Astrocyte of the spinal cord (primary cell): ENCODE measurements at places on chromosomes 3 and 15.
A peak's percentile ranks its signal among the peaks of the same experiment; 100 is the strongest.

- no peak for DNase-seq
Measured at GRCh38 chr3:18474202-18474601, 49.1 kb upstream of the SATB1 start.

DNA sequence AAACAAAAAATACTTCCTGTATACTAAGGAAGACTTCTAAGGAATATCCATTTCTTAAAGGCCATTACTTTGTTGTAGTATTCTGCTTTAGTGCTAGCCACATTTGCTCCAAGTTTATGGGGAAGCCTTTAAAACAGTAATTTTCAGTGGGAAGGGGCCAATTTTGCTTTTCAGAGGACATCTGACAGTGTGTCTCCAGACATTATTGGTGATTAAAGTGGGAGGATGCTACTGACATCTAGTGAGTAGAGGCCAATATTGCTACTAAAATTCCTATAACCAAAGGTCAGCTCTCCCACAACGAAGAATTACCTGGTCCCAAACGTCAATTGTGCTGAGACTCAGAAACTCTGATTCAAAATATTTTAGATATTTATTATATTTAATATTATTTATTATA lies 24.8 kb downstream of the SLC28A2 start:
- DNase-seq = peak; percentile 6

DNA sequence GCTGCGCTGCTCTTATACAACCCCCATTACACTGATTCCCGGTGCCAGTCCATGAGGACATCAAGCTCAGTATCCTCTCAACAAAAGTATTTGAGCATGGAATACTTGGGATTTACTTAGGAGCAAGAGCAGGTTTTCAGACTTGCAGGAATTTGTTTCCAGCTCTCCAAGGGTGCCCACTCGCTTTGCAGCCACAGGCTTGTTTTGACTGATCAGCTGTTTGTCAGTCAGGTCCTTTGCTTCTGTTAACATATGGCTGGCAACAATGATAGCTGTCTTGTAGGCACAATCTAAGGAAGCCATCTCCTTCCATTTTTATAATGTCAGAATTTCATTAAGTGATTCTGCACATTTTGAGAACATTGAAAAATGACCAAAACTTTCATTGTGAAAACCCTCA lies 38.2 kb upstream of the MCF2L2 start:
- DNase-seq = no peak

GRCh38 chr3:88137836-88138235 lies 11.9 kb upstream of the C3orf38 start:
- DNase-seq = peak; percentile 28

DNA sequence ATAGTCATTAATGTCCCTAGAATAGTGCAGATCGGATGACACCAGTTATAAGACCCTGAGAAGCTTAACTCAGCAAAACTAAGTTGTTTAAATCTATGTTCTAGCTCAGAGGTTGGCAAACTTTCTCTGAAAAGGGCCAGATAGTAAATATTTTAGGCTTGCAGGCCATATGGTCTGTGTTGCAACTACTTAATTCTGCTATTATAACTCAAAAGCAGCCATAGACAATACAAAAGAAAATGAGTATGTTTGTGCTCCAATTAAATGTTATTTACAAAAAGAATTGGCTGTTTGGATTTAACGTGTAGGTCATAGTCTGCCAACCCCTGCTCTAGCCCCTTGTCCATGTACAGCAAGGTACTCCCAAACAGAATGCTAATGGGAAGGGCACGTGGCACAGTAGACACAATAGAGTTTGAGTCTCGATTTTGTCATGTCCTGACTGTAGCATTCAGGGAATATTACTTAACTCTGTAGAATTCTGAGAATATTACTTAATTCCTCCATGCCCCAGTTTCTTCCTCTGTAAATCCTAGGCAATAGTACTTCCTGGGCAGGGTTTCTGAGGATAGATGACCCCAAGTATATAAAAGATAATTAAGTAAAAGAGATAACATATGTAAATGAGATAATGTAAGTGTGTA lies 70.5 kb upstream of the ATP2C1 start:
- no peak for DNase-seq

- DNase-seq = peak; percentile 89
Measured at GRCh38 chr3:25594007-25594502, 70.7 kb downstream of the TOP2B start.

- peak; percentile 17 for DNase-seq
Measured at GRCh38 chr3:38224357-38224756, 41.3 kb upstream of the SLC22A13 start.

DNA sequence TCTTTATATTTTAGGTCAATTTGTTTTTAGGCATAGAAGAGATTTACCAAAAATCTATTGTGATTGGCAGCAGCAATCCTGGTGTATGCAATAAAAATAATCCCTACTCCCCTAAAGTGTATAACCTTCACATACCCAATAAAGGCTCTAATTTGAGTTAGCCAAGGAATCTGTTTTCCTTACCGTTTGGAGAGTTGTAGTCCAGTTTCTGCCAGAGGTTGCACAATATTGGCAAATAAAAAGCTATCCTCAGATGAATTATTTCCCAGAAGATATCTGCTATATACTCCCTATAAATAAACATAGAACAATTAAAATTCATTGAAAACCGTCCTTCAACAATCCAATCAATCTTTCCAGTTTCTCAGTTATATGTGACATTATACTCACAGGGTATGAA lies 31.1 kb downstream of the ACKR4 start:
- DNase-seq = no peak

DNA sequence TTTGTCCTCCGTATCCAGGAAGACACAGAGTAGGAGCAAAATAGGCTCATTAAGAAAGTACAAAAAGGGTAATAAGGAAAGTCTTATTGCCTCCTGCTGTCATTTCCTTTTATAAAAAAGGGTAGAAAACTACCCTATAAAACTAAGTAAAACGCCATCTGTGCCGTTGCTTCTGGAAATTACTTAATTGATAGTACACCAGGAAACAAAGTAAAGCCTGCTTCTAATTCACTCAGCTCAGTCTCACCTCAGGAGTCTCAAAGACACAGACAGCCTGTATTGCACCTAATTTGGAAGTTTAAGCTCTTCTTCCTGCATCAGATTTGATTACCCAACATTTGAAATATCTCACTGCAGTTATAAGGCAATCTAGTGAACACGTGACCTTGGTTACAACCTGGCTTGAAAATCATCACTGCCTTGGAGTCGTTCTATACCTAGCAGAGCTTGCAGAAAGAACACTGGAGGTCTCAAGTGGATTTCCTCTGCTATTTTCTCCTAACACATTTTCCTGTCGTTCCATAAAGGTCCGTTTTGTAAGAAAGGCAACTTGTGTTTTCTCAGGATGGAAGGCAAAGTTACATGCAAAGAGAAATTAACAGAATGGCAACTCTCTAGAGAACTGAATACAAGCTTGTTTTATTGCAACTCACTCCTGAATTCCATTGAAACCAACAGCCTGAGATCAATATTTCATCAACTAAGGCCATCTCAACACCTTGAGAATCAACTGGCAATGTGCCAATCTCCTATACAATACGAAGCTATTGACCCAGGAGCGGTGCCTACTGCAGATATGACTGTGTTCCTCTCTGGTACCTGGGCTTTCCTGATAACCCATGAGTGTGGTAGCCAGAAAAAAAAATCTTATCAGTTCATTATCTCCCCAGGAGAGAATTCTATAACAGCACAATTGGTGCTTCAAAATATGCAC lies 203.3 kb upstream of the LMCD1 start:
- no peak for DNase-seq

DNA sequence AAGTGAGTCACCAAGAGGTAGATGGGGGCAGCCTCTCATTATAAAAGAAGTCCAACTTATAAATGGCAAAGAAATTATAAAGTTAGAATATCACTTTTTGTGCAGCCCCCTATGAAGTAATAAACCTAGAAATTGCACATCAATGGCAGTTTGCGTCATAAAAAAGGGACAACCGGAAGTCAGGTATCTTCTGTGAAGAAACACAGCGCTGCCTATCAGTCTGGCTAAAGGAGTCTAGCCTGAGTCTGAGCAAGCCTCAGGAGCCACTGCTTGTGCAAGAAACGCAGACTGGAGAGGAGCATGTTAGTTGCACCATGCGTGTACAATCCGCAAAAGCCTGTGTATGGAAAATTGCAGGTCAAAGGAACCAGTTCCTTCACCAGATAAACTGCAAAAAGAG lies 178.4 kb downstream of the ARRDC4 start:
- no peak for DNase-seq

DNA sequence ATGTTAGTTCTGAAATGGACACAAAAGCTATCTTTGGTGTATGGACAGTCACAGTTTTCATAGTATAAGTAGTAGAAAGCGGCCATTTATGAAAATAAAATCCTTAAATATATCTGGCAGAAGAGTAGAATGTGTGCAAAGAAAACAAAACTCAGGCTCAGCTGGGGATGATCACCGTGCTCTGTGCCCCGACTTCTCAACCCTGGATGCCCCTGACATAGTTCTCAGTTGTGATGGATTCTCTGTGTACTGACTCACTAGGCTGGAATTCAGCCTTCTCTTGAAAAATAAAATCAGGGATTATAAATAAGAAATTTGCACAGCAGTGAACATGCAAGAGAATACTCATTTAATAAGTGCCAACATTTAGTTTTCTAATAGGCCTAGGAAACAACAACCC lies 925.1 kb upstream of the NR2F2 start:
- DNase-seq = peak; percentile 54

DNA sequence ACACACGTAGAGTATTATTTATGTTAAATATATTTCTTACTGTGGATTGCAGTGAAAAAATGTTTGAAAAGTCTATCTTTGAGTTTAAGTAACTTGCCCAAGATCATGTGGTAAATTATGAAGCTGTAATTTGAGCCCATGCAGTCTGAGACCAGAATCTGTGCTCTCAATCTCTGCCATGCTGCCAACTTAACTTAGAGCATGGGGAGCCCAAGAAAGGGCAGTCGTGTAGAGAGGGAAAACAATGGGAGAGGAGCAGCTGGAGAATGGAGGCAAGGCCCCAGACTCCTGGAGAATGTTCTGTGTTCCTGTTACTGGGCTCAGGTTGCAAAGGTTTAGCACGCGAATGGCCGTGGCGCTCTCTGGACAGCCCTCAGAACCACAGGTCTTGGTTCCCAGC lies 311.6 kb upstream of the RASGRP1 start:
- no peak for DNase-seq

GRCh38 chr3:115784739-115785536 lies 161.6 kb downstream of the GAP43 start:
- DNase-seq = peak; percentile 80

- DNase-seq = no peak
Measured at GRCh38 chr15:70947351-70948335, 55.0 kb downstream of the LRRC49 start.

DNA sequence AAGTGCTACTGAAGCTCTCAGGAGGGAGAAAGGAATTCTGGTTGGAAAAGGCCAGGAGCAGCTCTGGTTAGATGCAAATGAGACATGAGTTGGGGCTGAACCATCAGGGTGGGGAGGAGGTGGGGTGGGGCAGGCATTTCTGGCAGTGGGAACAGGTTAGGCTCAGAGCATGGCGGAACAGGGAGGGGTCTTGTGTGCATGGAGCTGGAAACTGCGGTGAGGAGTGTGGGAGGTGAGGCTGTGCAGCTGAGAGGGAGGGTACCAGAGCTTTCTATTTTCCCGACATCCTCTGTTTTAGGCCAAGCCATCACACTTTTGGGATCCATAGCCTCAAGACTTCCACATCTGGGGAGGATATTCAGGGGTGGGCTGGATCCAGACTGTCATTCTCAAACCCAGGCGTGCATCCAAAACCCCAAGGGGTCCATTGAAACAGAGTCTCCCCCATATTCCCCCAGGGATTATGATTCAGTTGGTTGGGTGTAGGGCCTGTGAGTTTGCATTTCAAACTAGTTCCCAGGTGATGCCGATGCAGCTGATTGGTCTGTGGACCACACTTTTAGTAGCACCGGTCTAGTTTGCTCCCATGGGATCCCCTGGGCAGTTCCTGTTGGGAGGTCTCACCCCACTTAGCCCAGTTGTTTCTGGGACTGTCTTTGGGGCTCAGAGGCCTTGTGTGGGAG lies 100.9 kb upstream of the TLE3 start:
- no peak for DNase-seq

- DNase-seq = no peak
Measured at GRCh38 chr3:170109579-170110293, 71.8 kb downstream of the PHC3 start.

GRCh38 chr3:160106905-160107861 lies 118.0 kb upstream of the C3orf80 start:
- DNase-seq = no peak

GRCh38 chr15:63913786-63914315 lies 80.1 kb upstream of the HERC1 start:
- DNase-seq = no peak

DNA sequence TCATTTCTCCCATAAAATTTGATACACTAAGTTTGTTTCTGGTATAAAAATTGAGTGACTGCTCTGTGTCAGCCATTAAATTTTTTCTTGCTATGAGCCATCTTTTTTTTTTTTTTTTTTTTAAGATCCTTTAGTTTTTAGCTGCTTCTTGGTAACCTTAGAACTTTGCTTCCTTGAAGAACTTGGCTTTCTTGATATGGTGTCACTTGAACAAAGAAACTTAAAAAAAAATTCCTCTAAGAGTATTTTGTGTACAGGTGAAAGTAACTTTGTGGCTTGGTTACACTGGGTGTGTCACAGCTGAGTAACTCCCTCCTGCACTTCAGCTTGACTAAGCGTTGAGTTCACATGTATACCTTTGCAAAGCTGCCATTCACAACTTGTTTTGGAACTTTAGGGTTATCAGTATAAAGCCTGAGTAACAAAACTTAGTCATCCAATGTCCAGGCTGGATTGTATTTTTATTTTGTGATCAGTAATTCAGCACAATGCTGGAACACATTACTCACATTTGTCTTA lies 6.5 kb downstream of the CHD2 start:
- peak; percentile 59 for DNase-seq

DNA sequence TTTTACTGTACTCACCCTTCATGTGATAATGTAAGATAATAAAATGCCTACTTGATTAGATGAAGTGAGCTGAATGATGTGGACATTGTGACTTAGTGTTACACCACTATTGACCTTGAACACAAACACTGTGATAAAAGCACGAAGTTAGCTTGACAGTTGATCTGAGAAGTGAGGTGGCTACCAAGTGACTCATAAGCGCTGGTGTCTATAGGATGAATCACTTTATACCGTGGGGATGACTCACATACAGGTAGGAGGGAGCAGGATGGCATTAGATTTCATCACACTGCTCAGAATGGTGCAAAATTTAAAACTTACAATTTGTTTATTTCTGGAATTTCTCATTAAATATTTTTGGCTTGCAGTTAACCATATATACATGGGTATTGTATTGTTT lies 174.7 kb upstream of the CNTN3 start:
- DNase-seq = no peak

DNA sequence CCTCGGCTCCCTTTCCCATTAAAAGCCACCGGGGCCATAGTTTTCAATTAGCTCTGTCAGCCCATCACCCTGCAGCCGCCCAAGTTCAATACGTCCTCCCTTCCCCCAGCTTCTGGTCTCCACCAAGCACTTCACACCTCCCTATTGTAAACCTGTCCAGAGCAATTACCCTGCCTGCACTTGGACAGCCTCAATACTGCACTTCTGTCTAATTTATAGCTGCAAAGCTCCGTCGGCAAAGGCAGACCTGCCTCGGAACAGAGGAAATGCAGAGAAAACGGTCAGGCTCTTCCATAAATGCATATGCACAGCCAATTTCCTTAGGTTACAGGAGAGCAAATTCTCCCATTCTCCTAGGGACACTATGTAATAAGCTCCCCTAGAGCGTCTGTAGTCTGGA lies 21.9 kb downstream of the LRIG1 start:
- no peak for DNase-seq

GRCh38 chr3:150299201-150299600 lies 108.9 kb upstream of the TSC22D2 start:
- DNase-seq = peak; percentile 59

GRCh38 chr15:45657764-45658545 lies 23.1 kb downstream of the SQOR start:
- no peak for DNase-seq

GRCh38 chr3:194638991-194639605 lies 5.9 kb upstream of the TMEM44 start:
- DNase-seq = no peak
